Stimulated activated CD8-positive, alpha-beta memory T cell treated with anti-CD3 and anti-CD28 coated beads, Interleukin-15, amount 100 ng/mL, for 48 hours (primary cell): ENCODE measurements at places on chromosomes 2 and 18.

GRCh38 chr2:104790901-104791495 lies 62.9 kb upstream of the POU3F3 start:
- no peak for DNase-seq

DNA sequence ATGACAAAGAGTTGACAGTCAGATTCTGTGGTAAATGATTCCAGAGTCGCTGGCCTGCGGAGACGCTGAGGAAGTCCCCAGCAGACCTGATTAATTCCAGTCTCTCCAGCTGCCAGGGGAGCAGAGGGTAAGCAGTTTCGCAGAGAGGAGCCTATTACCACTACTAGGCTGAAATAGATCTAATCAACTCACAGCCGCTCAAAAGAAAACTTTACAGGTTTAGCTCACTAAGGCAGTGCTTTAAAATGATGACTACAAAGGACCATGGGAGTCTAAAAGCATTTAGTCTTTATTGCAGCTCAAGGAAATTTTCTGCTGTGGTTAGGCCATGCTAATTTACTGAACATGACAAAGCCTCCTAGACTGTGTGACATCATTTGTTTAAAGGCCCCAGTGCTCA lies 445.6 kb upstream of the POU3F3 start:
- DNase-seq, result no peak

DNA sequence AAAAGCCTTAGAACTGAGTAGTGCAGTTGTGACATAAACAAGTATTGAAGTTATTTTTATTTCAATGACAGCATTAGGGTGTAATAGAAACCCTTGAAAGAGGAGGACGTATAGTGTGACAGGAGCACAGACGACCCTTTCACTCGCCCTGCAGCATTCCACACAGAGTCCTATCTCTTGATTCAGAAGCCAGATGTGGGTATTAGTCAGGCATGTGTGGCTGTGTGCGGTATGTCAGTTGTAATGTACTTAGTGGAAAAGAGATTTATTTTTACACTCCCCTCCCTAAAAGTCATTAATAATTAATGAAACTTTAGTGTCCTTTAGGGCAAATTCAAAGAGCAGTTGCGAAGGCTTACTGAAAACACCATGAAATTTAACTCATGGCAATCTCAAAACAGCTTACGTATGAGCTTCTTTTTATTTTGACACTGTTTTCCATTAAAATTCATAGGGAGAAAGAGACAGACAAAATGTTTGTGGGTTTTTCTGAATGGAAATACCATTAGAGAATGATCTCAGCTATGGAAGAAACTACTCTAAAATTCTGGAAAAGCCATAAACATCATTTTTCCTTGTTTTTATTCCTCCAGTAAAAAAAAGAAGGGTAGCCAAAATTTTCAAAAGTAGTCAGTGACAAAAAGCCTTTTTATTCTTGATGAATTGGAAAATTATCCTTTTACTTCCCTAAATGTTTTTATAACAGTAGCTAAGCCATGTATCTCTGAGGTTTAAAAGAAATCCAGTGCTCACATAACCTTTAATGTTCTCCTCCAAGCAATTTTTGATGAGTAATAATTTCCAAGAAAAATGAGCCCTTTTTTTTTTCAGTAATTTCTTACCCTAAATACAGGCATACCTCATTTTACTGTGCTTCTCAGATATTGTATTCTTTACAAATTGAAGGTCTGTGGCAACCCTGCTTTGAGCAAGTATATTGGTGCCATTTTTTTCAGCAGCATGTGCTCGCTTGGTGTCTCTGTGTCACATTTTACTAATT lies 84.0 kb upstream of the DSEL start:
- no peak for DNase-seq

DNA sequence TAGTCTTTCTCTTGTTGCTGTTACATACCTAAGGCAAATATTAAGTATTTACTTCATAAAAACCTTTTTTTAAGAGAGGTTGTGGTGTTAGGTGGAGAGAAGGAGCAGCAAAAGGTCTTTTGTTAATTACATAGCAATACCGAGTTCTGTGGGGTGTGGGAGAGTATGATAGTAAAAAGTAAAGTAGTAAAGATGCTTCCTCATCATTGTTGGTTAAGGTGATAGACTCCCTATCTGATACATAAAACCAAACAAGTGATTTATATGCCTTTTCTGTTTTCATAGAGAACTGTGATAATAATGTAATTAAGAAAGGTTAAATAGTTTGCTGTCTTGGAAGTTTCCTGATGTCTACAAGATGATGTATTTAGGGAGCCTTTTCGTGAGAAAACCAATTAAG lies 75.4 kb downstream of the EML4 start:
- DNase-seq, result no peak

- DNase-seq, result no peak
Measured at GRCh38 chr2:149872041-149872440, 284.5 kb upstream of the MMADHC start.

DNA sequence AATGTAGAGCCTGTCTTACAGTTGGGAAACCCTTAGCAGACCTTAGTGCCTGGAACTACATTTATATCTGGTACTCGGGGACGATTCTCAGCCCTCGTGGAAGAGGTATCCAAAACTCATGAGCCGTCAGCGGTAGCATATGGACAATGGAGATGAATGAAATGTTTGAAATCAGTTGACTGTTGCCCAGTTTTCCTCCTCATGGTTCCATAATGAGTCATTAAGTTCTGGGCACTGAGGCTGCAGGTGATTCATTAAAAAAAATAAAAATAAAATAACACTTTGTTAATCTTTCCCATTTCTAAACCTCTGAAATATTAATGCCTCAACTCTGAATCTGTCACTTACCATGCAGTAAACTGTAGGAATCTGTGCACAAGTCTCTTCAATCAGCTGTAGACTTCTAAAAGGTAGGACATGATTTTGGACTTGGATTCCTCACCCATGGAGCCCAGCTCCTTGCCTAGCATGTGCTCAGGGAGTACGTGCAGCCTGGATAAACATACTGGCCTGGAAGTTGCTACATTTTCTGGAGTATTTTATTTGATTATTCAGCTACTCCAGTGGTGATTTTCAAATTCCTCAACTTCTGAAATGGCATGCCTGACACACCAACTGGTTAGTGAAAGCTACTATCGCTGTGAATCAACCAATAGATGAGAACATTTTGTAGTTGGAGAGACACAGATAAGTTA lies 979.2 kb downstream of the CNTNAP5 start:
- DNase-seq, result no peak
